Activated T-helper 2 cell treated with anti-CD3 and anti-CD28 coated beads, Interferon-gamma antibody, Interleukin-2, Interleukin-4, amounts not matched to agents 10 μg/mL and 5 μg/mL and 100 μg/mL, durations not matched to agents 14 hours and 24 hours and 36 hours (primary cell): ENCODE measurements at places on chromosomes 5 and 9. TPM values are rescaled to one million over a fixed set of nuclear protein-coding genes. Genes with fewer than 3 reads are reported as not detected.

The PCDHA9 gene
- total RNA-seq = not detected in 2 replicates

The ZNF474 gene
- total RNA-seq = not detected in 2 replicates

The APBA1 gene
- total RNA-seq = 0.98 and 0.99 TPM in 2 replicates

The GPR150 gene
- 0.11 and 0.14 TPM in 2 replicates for total RNA-seq

The PNPLA7 gene
- 1.6 TPM in 2 replicates for total RNA-seq

The GRAMD2B gene
- total RNA-seq = 8.4 and 8.8 TPM in 2 replicates

The PRRC1 gene
- total RNA-seq = 53.5 and 56.9 TPM in 2 replicates

The RNF183 gene
- total RNA-seq = 0.30 TPM in 1 of 2 replicates, not detected in the other

The CDC20B gene
- total RNA-seq = 0.18 TPM in 1 of 2 replicates, not detected in the other

The SHLD3 gene
- total RNA-seq = 4.2 and 5.0 TPM in 2 replicates

DNA sequence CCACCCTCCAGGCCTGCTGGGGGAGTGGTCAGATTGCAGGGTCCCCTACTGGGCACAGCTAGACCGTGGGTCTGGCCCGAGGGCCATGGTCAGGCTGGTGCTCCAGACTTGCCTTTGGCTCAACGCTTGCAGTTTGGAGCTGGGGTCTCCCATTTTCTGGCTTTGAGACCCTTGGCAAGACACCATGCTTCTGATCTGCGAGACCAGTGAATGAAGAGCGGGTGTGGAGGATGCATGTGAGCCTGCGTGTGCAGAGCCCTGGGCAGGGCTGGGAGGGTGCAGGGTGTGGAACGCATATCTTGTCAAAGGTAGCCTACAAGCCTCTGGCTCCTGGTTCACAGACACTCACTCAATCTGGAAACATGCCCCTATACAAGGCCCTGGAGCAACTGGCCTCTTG, 6.1 kb upstream of the MRNIP start:
- no peak for DNase-seq

DNA sequence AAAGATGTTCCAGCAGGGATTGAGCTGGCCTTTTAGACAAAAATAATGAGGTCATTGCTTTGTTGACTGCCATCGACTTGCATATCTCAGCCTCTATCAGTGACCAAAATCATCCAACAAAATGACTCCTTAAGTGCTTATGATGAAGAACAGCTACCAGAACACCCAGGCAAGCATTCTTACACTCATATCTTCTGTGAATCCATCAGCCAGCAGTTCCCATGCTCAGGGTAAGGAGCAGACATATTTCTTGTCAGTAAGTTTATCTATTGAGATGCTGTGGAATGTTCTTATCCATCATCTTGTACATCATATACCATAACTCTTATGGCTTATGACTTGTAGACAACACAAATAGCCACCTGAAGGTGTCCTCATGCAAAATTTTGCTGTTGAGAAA, 20.2 kb upstream of the SPDL1 start:
- DNase-seq = no peak

DNA sequence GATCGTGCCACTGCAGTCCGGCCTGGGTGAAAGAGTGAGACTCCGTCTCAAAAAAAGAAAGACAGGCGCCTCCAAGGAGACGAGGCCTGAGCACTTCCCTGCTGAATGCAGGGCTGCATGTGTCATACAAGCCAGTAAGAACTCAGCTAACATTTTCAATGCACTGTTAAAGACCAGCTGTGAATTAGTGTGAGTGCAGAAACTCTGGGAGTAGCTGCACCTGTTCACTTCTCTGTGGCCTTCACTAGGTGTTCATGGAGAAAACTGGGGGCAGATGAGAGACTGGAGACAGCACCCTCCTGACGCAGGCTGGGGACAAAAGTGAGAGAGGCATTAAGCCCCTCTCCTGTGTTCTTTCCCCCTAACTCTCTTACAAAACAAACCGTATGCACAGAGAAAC, 41.8 kb downstream of the FBXO10 start:
- no peak for DNase-seq

GRCh38 chr9:94867281-94867841, 140.9 kb downstream of the AOPEP start:
- no peak for DNase-seq

DNA sequence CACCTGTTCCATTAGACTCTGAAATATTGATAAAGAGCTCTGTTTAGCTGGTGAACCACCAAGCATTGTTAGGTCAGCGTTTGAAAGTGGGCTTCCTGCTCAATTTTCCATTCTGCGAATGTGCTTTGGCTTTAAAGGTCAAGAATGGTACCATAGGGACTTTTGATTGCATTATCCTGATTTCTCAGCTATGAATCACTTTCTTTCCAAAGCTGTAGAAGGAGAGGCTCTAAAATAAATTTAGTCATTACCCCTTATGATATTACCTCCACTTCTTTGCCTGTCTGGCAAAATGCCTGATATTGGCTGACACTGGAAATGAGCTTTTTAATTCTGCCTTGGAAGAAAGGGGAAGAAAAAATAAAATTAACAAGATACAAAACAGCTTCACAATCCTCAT, 237.2 kb upstream of the CTNND2 start:
- no peak for DNase-seq

- DNase-seq = no peak
These were observed 8.2 kb downstream of the HEXB start for GRCh38 chr5:74693191-74693590.

DNA sequence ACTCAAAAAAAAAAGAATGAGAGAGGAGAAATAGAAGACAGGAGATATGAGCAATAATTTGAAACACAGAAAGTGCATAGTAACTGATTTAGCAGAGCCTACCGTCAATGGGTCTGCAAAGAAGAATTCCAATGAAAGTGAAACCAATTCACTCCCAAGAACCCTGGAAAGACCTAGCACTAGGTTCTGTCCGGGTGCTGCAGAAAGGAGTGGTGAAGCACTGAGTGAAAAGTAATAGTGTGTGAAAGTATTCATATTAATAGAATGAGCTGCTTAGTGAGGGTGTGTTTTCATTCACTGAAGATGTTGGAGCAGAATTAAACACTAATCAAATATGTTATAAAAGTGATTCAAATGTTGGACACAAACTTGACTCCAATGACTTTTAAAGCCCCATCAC, 51.3 kb upstream of the SLC30A5 start:
- no peak for DNase-seq

DNA sequence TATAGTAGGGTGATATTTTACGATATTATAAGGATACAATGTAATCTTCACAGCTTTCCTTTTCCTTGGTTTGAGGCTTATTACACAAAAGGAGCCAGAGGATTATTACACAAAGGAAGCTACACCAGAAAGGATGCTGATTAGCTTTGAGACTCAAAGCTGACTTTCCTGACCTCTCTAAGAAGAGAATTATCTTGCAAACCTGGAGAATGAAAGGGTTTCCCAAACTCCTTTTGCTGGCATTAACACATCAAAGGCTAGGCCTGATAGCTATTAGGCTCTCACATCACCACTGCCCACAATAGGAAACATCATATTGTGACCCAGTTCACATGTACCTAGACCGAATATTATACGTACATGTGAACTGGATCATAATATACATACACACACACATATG, 34.2 kb upstream of the CHD1 start:
- DNase-seq = no peak

- DNase-seq = no peak
These were observed 75.8 kb downstream of the INSYN2B start for GRCh38 chr5:169904508-169904907.

DNA sequence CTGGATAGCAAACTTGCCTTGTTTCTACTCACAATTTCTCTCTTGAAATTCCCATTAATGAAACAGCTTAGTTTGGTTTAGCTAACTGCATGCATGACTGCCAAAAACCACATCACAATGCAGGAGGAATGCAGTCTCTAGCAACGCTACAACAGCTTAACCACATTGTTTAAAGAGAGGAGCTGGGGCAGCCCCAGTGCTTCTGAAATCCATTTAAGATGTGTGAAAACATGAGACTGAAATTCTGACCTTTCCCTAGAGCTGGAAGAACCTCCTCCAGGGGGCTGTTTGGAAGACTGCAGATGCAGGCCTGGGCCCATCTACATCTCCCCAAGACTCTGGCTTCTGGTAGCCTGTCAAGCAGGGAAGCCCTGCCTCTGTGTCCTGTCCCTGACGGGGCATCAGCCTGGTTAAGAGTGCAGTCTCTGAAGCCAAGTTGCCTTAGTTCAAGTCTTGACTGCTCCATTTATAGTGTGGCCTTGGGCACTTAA, 157.1 kb downstream of the ZNF462 start:
- DNase-seq = no peak

GRCh38 chr5:179870403-179870903, 11.8 kb upstream of the MRNIP start:
- no peak for DNase-seq

DNA sequence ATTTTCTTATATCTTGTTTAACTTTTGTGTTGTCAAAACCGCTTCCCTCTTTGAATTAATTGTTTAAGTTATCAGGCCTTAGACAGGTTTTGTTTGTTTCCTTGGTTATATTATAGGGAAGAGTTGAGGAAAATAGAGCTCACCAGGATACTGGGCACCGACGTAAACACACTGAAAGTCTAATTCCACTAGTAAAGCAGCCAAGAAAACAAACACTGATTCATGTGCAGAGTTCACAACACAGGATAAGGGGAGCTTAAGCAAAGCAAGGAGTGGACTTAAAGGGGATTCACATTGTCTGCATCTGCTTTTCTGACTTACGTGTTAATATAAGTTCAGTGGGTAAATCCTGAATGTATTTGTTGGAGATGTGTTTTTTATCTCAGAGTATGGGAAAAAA, 139.0 kb upstream of the CDH6 start:
- no peak for DNase-seq

- DNase-seq = no peak
These were observed 705 bp upstream of the CDH10 start for GRCh38 chr5:24645483-24645882.

- no peak for DNase-seq
These were observed 333.5 kb upstream of the ACTBL2 start for GRCh38 chr5:57816108-57816507.

DNA sequence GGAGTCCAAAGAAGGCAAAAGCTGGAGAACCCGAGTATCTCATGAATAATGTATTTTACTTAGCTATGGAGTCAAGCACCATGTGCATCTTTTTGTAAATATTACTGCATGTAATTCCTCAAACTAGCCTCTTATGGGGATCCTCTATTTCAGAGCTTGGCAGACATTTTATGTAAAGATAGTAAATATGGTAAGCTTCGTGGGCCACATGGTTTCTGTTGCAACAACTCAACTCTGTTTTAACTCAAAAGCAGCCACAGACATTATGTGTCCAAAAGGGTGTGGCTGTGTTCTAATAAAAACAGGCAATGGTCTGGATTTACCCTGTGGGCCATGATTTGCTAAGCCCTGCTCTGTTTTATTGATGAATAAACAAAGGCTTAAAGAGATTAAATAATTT, 17.3 kb downstream of the DAPK1 start:
- DNase-seq = no peak

DNA sequence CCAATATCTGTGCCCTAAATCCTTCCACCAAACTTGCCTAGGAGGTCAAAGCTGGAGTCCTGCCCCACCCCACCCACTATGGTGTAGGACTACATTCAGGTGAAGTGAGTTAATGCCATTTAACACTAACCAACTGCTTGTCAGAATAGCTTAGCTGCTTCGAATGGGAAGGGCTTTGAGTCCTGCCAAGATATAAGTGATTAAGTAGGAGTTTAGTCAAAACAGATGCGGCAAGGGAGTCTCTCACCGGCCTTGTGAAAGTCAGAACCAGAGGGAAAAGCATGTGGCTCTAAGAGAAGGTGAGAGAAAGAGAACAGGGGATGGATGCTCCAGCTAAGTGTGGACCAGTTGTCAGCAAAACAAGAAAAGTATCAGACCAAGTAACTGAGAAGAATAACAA, 132.6 kb downstream of the SPOCK1 start:
- DNase-seq = no peak

DNA sequence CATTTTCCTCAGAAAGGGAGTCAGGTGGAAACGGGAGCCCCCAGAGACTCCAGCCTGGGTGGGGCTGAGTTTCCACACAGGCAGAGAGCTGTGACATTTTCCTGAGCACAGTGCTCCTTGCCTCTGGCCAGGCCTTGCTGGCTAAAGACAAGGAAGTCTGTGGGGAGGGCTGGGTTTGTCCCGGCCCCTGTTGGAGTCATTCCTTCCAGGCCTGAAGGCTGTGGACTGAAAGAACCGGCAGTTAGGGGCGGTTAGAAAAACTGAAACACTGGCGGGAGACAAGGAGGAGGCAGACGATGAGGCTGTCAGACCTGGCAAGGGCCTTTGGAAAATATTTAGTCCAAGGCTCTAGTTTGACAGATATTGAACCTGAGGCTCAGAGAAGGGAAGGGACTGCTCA, 29.9 kb downstream of the COL15A1 start:
- no peak for DNase-seq

GRCh38 chr9:2414465-2414864, 207.1 kb upstream of the VLDLR start:
- DNase-seq = no peak

- DNase-seq = no peak
These were observed 47.1 kb downstream of the NACC2 start for GRCh38 chr9:136047775-136048559.

DNA sequence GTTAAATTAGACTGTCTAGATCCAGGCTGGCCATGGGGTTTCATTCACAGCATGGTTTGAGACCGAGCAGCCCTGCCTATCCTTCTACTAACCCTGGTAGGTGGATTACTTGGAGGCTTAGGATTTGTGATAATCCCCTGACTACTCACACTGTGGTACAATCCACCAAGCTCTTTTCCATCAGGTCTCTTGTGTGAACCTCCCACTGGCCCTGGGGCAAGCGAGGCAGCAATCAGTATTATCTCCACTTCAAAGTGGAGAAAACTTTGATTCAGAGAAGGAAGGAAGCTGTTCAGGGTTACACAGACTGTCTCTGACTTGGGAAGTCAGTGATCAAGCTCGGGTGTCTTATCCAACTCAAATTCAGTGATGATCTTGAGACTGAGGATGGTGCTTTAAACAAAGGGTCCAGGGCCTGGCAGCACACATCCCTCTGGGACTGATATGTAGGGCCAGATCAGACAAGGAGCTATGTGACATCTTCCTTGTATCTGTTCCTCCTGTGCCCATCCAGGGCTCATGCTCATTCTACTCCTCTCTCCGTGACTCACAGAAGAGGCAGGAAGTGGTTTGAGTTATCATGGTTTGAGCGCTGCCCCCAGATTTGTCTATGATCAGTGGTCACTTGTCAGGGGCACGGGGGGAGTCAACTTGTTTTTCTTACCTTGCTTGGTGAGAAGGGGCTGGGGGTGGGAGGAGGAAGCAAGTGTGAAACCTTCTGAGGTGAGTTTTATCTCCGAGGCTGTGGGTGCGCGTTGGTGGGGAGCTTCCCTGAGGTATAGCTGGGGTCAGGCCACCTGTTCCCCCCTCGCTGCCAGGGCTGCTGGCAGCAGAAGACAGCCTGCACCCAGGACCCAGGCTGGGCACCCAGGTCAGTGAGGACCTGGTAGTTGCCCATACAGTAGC, 48.6 kb downstream of the RGS3 start:
- peak; percentile 66 for DNase-seq

GRCh38 chr5:154712518-154713437, 42.4 kb upstream of the LARP1 start:
- DNase-seq = no peak
